ENCODE measurements at places on chromosomes 2 and 18. TPM values are rescaled to one million over a fixed set of nuclear protein-coding genes. Genes with fewer than 3 reads are reported as not detected.
A peak's percentile ranks its signal among the peaks of the same experiment; 100 is the strongest.

- DNase-seq, result no peak
Measured at GRCh38 chr2:62998949-62999348, 51.7 kb upstream of the OTX1 start.

- no peak for DNase-seq
Measured at GRCh38 chr18:79792096-79792987, 5.4 kb upstream of the KCNG2 start.

Gene EDAR
- 0.09 TPM for total RNA-seq

Gene INSIG2
- total RNA-seq, result 13.2 TPM

DNA sequence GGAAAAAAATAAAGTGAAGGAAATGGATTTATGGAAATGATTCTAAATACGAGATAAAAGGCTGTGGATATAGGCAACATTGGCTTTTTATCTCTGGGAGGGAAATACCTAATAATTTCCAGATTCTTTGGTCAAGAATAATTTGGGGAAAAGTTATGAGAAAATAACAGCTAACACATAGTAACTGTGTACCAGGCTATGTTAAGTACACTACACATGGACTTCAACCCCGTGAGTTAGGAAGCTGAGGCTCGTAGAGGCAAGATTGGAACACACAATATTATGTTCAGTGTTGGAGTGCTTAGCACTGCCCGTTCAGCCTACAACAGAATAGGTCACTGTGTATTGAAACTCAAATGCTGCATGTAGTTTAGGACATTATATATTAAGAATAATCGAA, 34.3 kb upstream of the GPD2 start:
- no peak for DNase-seq

- DNase-seq, result no peak
Measured at GRCh38 chr2:141647353-141647752, 483.5 kb downstream of the LRP1B start.

DNA sequence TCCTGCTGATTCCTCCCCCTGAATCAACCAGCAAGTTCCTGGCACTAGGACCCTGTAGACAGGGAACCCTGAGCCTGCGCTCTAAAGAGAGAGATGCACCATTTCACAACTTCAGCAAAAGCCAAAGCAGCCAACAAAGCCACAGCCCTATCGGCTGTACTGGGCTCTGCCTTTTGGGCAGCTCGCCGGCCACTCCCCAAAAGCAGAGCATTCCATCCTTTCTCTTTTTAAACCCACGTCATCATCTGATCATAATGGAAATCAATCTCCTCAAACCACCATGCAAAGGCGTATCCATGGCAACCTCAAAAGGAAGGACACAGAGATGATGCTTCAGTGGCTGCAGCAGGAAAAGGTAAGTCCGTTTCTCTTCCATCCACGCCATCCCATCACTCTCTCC, 5.3 kb upstream of the DCTN1 start:
- no peak for DNase-seq

GRCh38 chr2:20473128-20473527, 26.3 kb downstream of the RHOB start:
- no peak for DNase-seq

DNA sequence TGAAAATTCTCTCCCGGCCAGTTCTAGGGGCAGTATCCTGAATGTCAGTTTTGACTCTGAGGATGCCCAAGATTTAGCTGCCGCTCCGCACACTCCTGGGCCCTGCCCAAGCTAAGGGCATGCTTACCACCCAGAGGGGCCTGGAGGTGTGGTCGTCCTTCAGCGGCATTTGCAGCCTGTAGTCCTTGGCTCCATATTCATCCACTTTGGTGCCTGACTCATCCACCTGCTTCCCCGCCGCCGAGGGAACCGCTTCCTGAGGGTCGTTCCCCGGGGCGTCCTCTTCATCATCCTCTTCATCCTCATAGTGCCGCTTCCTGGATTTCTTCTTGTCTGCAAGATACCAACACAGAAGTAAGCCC, 577 bp downstream of the ERCC3 start:
- no peak for DNase-seq

DNA sequence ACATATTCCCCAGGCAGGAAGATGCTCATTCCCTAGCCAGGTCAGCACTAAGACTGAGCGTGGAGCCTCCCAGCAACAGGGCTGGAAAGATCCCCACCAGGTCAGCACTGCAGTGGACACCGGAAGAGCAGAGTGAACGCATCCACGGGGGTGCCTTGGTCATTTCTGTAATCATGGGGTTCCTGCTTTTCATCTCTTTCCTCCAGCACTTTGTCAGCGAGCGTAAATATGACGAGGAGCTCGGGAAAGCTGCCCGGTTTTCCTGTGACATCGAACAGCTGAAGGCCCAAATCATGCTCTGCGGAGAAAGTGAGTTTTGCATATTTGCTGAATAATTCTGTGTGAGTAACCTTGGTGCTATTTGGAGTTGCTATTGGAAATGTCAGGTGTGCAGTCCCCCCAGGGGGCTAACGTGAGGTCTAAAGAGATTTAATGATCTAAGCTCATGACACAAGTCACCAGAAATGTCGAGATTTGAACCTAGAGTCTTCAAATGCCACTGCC, 40.1 kb downstream of the KCTD18 start:
- peak; percentile 82 for DNase-seq

GRCh38 chr2:27250652-27251379, 12.0 kb downstream of the SLC30A3 start:
- no peak for DNase-seq

Gene SLC4A5
- 1.1 TPM for total RNA-seq

Gene LIMS4
- total RNA-seq, result 3.4 TPM

- DNase-seq, result no peak
Measured at GRCh38 chr2:109562421-109562820, 51.3 kb downstream of the SEPTIN10 start.

- DNase-seq, result no peak
Measured at GRCh38 chr2:195656161-195656858, 716 bp upstream of the SLC39A10 start.

Gene PLEKHH2
- 5.9 TPM for total RNA-seq

DNA sequence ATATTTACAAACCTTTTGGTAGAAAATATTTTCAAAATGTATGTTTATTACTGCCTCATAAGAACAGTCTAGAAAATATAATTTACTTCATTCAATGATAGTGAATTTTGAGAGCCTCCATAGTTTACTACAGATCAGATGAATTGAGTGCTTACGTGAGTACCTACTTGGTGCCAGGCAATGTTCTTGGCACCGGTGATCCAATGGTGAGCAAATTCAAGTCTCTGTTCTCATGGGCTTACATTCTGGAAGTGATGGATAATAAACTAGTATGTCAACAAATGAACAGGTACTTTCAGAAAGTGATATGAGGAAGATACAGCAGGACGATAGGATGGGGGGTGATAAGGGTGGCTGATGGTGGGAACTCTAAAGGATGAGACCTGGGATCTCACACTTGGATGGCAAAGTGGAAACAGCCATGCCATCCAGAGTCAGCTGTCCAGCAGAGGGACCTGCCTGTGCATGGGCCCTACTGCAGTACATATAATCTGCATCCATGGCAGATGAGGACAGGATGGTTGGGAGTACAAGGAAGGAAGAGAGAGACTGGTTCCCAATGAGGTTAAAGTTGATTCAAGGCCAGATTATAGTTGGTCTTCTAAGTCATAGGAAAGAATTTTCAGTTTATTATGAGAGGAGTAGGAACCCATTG, 277.0 kb downstream of the NEDD4L start:
- DNase-seq, result no peak

Gene GPR45
- not detected for total RNA-seq

Gene HTR2B
- total RNA-seq, result 6.4 TPM

- DNase-seq, result no peak
Measured at GRCh38 chr2:127225186-127225960, 5.3 kb upstream of the CYP27C1 start.

DNA sequence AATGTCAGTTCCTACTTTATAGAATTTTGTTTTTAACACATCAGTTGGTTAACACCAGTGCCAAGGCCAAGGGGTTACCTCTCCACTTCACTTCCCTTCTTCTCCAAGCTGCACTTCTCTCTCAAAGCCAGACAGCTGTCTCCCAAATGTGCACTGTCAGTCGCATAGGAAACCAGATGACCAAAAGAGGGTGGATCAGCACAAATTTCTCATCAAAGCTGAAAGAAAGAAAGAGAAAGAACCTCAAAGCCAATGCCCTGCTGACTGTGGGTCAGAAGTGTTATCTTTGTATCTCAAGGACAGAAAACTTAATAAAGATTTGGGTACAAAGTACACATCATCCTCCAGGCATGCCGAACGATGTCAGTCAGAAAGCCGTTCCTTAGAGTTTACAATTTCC, 32.2 kb downstream of the SPATS2L start:
- no peak for DNase-seq

DNA sequence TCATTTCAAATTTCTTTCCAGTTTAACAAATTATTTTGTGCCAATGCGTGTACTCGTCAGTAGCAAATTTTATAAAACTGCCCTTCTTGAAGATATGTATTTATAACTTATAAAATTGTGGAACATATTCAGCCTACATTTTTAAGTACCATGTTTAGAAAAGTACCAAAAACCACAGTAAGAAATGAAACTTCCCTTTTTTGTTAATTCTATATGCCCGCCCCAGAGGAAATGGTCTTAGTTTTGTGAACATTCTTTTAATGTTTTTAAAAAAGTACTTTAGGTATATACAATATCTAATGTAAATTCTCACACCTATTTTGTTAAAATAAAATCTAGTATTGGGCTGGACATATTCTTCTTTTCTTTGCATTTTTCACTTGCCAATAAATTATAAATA, 1.2 kb downstream of the UGT1A9 start:
- DNase-seq, result no peak

Gene CPLX4
- not detected for total RNA-seq

Gene SPATA3
- total RNA-seq, result not detected

Gene SERPINB12
- not detected for total RNA-seq

Gene POMC
- 7.3 TPM for total RNA-seq

Gene SERPINB4
- not detected for total RNA-seq

DNA sequence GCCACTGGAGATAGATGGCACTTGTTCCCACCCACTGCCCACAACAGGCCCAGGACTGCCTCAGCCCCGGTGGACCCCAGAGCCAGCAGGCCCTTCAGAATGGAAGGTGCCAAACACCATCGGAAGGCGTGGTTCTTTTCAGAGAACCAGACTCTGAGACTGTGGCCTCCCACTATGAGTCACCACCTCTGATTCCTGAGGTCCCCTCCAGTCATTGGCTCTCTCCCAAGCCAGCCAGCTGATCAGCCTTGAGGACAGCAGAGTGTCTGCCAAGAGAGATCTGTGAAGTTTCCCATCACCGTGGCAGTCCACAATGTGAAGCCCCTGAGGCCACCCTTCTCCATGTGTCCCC, 10.4 kb upstream of the MAP3K2 start:
- peak; percentile 89 for DNase-seq

GRCh38 chr2:10345126-10345525, 42.4 kb downstream of the HPCAL1 start:
- DNase-seq, result no peak

- DNase-seq, result no peak
Measured at GRCh38 chr18:50606609-50607008, 46.7 kb downstream of the MAPK4 start.
